ENCODE measurements at places on chromosomes 7 and 10.

DNA sequence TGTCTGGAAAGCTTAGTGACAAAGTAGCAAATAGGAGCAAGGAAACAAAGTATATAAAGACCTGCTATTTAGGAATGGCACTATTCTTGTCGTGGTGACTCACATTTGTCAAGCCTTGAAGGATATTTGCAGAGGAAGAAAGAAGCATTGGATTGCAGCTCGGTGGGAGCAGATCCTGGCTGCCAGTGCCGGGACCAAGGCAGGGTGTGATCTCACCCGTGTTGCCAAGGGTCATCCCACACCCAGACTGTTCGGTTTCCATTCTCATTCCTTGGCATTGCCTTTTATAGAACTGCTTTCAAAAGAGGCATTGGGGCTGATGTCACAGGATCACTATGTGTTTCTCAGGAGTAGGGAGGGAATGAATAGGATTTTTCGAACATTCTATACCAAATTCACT is 176.2 kb downstream of the GALNT17 start:
- no peak for DNase-seq

DNA sequence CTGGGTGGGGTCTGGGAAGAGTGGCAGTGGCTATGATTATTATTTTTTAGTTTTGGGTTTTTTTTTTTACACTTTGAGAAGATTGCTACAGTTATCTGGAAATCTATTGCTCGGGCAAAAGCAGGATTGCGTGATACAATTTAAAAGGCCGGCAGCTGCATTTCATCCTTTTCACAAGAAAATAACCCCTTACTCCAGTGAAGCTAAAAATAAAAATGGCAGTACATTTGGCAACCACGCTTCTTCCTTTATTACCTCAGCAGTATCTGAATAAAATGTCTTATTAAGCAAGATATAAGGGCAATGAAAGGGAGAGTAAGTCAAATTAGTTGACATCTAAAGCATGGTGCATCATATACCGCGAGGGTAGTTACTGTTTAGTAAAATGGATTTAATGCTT is 496.8 kb downstream of the LRMDA start:
- DNase-seq, result no peak

DNA sequence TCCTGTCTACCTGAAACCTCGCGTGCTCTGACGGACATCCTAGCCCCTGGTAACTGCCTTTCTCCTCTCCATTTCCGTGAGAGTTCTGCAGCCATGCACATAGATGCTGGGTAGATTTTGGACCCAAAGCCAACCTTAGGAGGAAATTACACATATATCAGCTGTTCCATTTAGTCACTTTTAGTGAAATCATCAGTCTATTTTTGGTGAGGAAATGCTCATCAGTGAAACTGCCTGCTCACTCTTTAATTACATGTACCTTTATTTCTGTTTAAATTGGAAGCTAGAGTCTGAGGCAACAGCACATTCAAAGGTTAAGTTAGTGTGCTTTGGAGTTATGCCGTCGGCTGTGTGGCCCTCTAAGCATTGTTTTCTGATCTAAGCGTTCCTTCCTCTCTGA is 231.3 kb downstream of the WDR37 start:
- DNase-seq, result no peak

GRCh38 chr10:35089611-35090161 is 455 bp downstream of the CUL2 start:
- DNase-seq, result no peak

DNA sequence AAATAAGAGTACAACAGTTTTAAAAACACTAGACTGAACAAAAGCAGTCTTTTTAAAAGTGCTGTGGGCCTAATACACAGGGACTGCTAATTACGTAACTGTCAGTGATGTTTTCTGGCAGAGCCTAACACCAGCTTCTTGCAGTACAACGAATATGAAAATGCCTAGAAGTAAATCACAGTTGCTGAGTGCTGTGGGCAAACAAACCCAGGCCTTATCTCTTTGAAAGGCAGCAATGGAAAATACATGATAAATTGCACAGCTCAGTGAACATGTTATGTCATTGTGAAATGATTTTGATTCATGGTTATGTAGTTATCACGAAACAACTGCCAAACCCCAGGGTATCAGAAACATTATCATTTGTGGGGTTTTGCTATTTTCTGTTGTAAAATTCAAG is 428.4 kb downstream of the GFRA1 start:
- DNase-seq, result no peak

DNA sequence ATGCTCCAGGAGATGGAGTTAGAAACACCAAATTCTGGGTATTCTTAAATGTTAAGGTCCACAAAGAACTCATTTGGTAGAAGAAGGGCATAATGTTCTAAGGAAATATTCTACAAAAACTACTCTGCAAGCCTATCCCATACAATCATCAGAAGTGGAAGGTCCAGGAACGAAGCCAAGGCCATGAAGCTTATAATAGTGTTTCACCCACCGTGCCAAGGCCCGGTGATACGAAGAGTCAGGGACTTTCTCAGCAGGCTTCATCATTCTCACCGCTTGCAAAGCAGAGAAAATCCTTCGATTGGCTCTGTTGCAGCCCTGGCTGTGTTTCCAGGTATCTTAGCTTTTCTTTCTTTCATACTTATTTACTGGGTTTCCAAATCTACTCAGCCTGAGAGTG is 351.9 kb upstream of the CELF2 start:
- no peak for DNase-seq

- DNase-seq, result no peak
Measured at GRCh38 chr10:94042001-94042833, 48.5 kb downstream of the PLCE1 start.

DNA sequence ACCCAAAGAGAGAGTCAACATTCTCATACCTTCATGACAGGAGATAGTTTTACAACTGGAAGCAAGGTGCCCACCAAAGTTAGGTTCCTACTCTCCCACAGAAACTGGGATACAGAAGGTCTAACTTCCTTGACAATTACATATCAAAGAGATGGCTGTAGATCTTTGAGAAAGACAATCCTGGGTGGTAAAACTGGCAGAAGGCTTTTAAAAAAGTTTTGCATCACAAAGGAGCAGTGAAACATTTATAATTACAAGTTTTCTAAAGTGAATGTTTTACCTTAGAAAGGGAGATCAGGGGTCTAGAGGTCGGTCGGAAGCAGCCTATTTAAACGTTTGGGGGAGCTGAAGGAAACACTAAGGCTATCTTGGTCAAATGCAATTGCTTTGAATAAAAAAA is 166.6 kb upstream of the STEAP1 start:
- no peak for DNase-seq

DNA sequence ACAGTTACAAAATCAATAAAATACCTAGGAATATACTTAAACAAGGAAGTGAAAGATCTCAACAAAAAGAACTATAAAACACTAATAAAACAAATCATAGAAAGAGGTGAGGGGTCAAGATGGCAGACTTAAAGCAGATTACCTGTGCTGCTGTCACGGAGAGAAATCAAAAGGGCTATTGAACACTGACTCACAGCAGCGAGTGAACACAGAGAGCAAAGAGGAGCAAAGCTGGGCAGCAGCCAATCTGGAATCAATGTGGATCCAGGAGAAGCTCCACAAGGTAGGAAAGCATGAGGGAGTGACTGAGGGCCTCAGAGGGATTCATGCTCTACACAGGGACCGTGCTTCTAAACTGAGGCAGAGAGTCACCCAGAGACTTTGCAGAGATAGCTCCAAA is 562.0 kb upstream of the SEMA3D start:
- no peak for DNase-seq

DNA sequence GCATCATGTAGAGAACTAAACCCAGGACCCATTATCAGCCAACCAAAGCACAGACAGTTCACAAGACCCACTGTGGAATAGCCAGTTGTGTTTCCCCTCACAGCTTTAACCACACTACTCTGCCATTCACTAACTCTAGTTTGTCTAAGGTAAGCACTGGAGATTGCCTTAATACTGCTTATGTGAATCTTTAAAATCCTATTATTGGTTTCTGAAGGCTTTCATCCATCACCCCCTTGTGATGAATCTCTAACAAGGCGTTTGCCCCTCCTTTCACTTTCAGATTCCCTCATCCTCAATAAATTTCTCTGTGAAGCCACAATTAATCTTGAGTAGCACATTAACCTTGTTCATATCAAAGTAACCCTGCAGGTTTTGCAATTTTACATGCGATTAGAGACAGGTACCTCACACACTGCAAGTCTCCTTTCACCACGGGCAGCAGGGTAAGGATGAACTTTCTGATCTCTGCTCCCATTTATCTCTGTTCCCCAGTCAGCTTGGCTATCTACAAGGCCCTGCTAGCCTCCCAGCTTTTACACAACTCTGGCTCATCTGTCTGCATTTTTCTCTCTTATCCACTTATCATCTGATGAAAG is 785.6 kb downstream of the REEP3 start:
- DNase-seq, result no peak

DNA sequence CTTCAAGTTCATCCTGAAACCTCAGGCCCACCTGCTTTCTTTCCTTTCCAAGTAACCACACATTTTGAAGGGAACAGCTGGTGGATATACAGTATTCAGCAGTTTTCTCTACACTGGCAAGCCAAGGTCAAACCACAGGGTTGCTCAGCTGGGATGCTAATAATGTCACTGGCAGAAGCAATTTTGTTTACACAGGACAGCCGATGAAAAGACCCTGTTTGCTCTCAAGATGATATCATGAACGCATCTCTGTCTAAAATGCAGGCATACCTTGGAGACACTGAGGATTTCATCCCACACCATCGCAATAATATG is 186.2 kb downstream of the USP6NL start:
- DNase-seq, result no peak

- no peak for DNase-seq
Measured at GRCh38 chr7:146659732-146660131, 543.1 kb downstream of the CNTNAP2 start.

- no peak for DNase-seq
Measured at GRCh38 chr10:100339236-100339635, 7.8 kb upstream of the SCD start.

Measured in stimulated activated CD8-positive, alpha-beta memory T cell treated with anti-CD3 and anti-CD28 coated beads, Interleukin-12 subunit alpha, Interleukin-12 subunit beta, amount 100 ng/mL, for 4 hours (primary cell).